Stimulated activated CD4-positive, alpha-beta T cell treated with anti-CD3 and anti-CD28 coated beads, Interleukin-2, amount 100 ng/mL, for 48 hours (primary cell): ENCODE measurements at places on chromosomes 6 and 20.
A peak's percentile ranks its signal among the peaks of the same experiment; 100 is the strongest.

- DNase-seq = no peak
These were observed 1.7 kb downstream of the SLC17A2 start for GRCh38 chr6:25928562-25929324.

DNA sequence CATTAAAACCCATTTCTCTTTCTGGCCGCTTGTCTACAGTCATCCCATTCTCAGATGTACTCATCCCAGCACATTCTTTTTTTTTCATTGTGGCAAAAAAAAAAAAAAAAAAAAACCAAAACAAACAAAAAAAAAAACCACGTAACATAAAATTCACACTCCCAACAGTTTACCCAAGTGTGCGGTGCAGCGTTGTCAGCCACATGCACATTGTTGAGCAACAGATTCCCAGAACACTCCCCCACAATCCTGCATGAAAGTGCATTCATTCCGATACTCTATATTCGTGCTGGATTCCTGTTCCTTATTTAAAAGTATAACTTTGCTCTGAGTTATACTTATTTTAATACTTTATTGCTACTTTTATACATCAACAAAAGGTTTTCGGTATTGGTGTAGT, 96.0 kb downstream of the SASH1 start:
- DNase-seq = no peak

- DNase-seq = no peak
These were observed 293.5 kb upstream of the FERMT1 start for GRCh38 chr20:6416371-6416770.

DNA sequence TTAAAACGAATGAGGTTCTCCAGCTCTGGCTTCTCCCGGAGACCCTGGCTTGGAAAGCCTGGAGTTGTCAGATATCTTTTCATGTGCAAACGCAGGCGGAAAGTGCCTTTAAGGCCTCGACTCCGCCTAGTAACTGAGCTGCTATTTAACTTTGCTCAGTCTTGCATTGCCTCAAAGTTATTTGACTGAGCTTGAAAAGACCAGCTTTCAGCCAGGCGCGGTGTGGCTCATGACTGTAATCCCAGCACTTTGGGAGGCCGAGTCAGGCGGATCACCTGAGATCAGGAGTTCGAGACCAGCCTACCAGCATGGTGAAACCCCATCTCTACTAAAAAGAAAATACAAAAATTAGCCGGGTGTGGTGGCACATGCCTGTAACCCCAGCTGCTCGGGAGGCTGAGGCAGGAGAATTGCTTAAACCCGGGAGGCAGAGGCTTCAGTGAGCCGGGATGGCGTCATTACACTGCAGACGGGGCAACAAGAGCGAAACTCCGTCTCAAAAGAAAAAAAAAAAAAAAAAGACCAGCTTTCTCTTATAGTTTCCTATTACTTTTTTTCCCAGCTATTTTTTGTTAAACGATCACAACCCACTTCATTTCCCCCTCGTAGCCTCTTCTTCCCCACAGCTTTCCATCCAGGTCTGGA, 1.9 kb downstream of the GCNT2 start:
- no peak for DNase-seq

DNA sequence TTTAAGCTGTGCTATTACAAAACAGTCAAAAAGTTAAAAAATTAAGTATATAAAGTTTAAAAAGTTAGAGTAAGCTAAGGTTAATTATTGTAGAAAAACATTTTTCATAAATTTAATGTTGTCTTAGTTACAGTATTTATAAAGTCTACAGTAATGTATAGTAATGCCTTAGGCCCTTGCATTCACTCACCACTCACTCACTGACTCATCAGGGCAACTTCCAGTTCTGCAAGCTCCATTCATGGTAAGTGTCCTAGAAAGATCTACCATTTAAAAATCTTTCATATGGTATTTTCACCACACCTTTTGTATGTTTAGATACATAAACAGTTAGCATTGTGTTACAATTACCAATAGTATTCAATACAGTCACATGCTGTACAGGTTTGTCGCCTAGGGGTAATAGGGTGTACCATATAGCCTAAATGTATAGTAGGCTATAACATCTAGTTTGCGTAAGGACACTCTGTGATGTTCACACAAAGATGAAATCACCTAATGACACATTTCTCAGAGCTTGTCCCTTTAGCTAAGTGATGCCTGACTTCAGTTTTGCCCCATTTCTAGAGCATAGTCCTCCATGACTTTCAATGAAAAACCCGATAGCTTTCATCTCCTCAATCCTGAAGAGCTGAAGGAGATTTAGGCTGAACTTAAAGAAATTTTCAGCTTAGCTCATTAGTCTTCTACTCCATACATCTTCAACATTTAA, 14.9 kb upstream of the HLA-DRA start:
- no peak for DNase-seq

GRCh38 chr6:10266061-10266460, 148.8 kb downstream of the TFAP2A start:
- no peak for DNase-seq

DNA sequence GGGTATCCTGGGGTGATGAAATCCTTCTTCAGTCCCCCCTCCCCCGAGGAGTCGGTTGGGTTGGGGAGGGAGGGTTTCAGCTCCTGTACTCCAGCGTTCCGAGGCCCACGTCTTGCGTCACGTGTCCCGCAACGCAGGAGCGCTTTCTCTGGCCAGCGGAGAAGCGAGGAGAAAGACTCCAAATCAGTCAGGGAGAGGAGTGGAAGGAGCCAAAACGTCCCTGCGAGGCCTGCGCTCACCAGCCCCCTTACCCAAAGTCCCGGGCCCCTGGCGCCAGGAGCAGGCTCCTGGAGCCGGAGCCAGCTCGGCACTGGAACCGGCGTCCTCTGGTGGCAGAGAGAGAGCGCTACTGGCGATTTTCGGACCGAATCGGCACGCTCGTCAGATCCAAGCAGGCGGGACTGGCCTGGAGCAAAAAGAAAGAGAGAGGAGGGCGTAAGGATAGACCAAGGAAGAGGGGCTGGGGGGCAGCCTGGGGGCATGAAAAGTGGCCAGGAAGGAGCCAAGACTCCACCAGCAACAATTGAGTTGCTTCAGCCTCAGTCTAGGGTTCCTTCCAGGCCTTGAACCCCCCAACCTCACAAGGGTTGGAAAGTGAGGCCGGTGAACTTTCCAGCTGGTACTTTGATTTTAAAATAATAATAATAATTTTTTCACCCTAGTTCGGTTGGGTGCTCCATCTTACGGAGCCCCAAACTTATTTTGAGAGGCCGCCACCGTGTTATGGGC, at the start of gene GNAS:
TSS of gene GNAS (plus strand) at position 174 of the 729 bp plus-strand sequence.
- peak; percentile 53 for DNase-seq

DNA sequence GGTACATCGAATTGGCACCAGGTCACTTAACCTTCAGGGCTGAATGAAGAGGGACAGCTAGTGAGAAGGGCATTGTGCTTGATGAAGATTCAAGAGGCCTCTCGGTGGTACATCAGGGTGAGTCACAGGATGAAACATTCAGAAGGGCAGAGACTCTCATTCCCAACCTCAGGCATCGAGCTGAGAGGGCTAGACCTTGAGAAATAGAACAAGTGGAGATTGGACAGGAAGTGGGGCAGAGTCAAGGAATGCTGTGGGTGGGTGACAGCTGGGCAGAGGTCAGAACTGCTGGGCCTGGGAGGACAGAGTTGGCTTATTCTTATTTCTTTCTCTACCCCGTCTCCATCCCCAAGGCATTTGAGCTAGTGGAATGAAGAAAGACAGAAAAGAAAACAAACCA, 126.0 kb downstream of the SCML4 start:
- DNase-seq = no peak

GRCh38 chr6:128209771-128210170, 308.9 kb upstream of the THEMIS start:
- no peak for DNase-seq

GRCh38 chr6:57313009-57313408, 4.4 kb upstream of the PRIM2 start:
- DNase-seq = no peak

DNA sequence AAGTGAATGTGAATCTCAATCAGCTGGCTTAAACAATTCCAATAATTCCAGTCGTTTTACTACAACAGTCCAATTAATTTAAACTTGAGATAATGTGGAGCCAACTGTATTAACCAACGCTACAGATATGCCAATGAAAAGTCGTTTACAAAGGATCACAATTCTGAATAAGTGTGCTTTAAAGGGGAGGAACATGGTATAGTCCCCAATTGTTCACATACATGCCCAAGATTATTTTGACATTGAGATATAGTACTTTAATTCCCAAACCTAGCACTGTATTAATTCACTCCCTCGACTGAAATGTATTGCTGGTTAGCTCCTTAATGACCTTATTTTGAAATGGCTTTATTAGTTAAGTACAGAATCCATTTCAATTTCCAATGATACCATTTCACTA, 2.5 kb downstream of the AKIRIN2 start:
- no peak for DNase-seq

DNA sequence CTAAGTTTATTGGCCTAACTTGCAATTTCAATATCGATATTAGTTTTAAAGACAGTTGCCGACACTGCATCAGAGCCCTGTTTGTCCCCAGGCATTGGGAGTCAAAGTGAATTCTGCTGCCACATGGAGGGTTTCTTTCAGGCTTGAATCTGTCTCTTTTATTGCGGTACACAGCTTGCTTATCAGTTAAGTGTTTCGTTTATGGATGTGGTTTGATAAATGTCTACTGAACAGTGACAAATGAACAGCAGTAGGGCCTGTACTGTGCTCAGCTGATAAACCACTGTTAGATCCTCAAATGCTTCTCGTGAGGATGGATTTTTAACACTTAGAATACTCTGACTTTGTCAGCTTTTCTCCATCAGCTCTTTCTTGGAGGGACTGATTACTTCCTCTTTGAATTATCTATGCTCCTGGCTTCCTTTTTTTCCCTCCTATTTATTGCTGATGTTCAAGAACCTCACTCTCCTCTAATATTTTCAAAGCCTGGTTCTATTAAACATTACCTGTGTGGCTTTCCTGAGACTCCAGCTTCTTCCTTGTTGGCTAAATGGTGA, 240.8 kb downstream of the PLCB1 start:
- no peak for DNase-seq

DNA sequence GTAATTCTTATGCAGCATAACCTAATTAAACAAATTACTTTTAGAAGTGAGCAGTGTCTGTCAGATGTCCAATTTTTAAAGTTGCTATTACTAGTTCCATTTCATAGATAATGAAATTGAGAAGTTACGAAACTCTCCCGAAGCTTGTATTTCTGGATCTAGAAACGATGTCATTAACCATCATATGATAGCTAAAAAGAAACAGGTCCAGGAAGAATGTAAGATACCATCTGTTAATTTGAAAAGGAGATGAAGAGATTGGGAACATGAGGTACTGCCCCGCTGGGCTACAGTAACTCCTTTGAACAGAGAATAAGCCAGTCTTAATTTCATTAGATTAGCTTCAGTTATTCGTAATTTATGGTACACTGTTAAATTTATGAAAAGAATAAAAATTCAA, 47.5 kb upstream of the TMX4 start:
- DNase-seq = no peak

DNA sequence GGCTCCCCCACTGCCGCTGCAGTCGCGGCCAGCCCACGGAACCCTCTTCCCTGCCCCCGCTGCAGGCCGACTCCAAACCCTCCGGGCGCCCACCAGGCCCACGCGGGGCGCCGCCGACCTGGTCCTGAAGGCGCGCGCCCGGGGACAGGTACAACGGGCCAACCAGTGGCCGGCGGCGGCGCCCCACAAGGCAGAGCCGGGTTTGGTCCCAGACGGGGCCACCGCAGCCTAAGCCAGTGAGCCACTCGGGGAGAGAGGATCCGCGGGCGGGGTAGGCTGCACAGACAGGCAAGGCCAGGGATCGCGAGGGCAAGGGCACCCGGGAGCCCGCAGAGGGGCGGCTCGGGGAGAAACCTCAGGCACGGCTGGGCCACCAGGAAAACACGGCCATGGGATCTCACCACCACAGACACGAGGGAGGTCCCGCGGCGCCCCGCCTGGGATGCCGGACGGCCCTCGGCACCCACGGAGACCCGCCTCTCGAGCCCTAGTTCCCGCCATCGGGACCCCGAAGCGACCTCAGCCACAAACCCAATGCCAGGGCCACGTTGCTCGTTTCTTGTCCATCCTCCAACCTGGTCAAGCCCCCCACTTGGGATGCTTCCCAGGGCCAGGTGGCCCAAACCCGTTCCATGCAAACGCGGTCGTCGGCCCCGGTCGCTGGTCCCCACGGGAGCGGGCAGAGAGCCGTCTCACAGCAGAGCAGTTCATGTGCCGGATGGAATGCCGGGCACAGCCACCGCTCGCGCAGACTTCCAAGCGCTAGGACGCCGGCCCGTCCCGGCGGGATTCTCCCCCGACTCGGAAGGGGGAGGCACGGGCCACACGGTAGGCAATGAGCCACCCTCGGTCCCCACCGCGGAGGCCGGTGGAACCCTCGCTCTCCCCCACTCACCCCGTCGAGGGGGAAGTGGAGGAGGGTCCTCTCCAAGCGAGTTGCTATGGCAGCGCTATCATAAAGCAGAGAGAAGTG, 1956.6 kb upstream of the DEFB115 start:
- DNase-seq = no peak

DNA sequence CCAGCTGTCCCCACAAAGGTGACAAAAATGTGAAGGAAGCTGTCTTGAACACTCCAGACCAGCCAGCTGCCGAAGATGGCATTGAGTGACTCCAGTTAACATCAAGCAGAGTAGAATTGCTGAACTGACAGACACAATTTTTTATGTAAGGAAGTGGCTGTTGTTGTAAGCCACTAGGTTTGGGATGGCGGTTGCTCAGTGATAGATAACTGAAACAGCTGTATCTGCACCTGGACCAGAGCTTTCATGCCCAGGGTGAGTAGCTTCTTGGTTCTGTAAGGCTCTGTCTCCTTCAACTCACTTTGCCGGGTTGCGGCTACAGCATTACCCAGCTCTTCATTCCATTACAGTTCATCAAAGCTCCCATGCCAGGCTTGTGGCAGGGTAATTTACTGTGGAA, 49.7 kb upstream of the DDR1 start:
- no peak for DNase-seq

DNA sequence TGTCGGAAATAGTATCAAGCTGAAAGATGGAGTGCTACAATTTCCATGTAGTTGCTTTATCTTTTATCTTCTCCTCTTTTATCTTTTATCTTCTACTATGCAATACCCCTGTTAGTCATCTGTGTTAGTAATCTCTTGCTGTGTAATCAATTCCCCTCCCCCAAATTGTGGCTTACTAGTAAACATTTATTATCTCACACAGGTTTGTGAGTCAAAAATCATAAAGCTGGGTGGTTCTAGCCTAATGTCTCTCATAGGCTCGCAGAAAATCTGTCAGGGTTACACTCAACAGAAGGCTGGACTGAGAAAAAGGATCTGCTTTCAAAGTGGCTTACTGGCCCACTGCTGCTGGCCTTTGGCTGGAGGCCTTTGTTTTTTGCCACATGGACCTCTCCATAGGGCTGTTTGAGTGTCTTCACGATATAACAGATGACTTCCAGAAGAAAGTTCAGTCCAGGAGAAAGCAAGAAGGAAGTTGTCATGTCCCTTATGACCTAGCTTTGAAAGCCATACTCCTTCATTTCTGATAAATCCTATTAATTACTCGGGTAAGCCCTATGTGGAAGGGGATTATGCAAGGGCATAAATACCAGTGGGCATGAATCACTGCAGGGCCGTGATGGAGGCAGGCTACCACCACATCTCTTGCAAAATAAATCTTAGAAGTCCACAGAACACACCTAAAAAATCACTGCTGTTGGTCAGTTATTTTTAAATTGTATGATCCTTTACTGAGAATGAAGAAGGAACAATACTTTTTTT, 24.5 kb upstream of the PTCHD4 start:
- no peak for DNase-seq
